ENCODE measurements at places on chromosomes 16 and 17. TPM values are rescaled to one million over a fixed set of nuclear protein-coding genes. Genes with fewer than 3 reads are reported as not detected.

Gene PLCG2
- under 0.01 TPM for total RNA-seq

Gene ARL4D
- 25.8 TPM for total RNA-seq

Gene C17orf50
- not detected for total RNA-seq

Gene ACE
- total RNA-seq = 22.8 TPM

Gene HSPB9
- total RNA-seq = not detected

Gene SLC5A10
- not detected for total RNA-seq

Gene GRAP
- total RNA-seq = 0.23 TPM

Gene SLFN12L
- total RNA-seq = not detected

Gene CCL17
- not detected for total RNA-seq

Gene PLA2G10
- total RNA-seq = not detected

Gene GDPD3
- total RNA-seq = 0.47 TPM

Gene CPHXL2
- not detected for total RNA-seq

Gene STARD3
- total RNA-seq = 47.8 TPM

Gene P3H4
- total RNA-seq = 81.7 TPM

Gene SLC16A6
- total RNA-seq = not detected

Gene B4GALNT2
- total RNA-seq = not detected

Gene TEKT3
- total RNA-seq = 0.09 TPM

Gene IL34
- total RNA-seq = 0.23 TPM

Gene PTX4
- 1.9 TPM for total RNA-seq

Gene NPIPA3
- 0.58 TPM for total RNA-seq

Gene KRTAP3-1
- total RNA-seq = not detected

Gene DLX3
- total RNA-seq = not detected

Gene AGRP
- total RNA-seq = not detected

Gene TTYH2
- total RNA-seq = 18.2 TPM

Gene PLXDC1
- total RNA-seq = 0.09 TPM

Gene TEKT5
- 0.09 TPM for total RNA-seq

Gene SCNN1G
- total RNA-seq = not detected

Gene HYDIN
- total RNA-seq = 3.1 TPM

Gene PPY
- not detected for total RNA-seq

Gene CHRNE
- 0.51 TPM for total RNA-seq
